ENCODE measurements at places on chromosomes 2 and 18.

DNA sequence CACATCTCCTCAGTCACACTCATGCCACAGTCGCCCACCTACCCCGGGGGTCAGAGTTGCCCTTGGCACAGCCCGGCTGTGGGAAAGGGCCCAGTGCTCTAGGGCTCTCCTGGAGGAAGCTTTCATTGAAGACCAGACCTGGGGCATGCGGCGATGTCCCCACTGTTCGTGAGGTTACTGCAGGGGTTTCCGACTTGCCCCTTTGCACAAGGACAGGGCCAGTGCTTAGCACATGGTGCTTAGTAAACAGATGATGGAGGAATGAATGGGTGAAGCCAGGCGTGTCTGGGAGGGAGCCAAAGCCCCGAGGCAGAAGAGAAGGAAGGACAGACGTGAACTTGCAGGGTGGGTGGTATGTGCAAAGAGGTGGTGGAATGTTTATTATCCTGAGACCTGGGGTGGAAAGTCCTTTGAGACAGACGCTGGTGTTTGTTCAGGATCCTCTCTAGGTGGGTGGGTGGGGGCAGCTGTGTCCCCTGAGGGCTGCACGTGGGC, 205.9 kb upstream of the ARL4C start:
- DNase-seq = no peak

DNA sequence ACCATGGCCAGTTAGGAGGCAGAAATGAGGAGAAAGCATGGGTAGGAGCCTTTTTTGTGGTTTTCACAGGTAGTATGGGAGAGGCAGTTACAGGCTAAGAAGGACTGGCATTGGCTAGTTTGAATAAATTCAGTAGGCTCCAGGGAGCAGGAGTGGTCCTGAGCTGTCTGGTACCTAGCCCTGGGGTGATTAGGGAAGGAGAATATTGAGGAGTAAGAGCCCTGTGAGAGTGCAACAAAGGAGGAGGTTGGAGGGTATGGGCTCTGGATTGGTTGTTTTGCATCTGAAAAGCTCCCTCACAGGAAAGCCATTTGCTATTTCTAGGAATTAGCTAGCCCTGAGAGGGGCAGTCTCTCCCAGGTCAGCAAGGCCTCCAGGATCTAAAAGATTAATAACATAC, 13.3 kb upstream of the TCF7L1 start:
- DNase-seq = no peak

- no peak for DNase-seq
These were observed 219.2 kb upstream of the UBE2E3 start for GRCh38 chr2:180761224-180761623.

GRCh38 chr18:46659484-46659883, 2.5 kb upstream of the LOXHD1 start:
- no peak for DNase-seq

DNA sequence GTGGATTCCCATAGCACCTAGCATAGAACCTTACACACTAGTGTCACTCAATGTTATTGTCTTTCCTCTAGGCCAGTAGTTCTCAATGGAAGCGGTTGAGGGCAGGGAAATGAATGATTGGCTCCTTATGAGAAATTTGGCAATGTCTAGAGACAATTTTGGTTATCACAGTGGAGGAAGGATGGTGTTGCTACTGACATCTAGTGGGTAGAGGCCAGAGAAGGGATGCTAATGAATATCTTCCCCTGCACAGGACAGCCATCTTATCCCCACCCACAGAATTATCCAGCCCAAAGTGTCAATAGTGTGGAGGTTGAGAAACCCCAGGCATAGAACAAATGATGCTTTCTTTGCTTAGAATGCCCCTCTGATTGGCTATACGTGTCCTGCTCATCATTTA, 15.8 kb downstream of the C18orf63 start:
- no peak for DNase-seq

GRCh38 chr2:156116113-156116512, 216.4 kb downstream of the NR4A2 start:
- DNase-seq = no peak

DNA sequence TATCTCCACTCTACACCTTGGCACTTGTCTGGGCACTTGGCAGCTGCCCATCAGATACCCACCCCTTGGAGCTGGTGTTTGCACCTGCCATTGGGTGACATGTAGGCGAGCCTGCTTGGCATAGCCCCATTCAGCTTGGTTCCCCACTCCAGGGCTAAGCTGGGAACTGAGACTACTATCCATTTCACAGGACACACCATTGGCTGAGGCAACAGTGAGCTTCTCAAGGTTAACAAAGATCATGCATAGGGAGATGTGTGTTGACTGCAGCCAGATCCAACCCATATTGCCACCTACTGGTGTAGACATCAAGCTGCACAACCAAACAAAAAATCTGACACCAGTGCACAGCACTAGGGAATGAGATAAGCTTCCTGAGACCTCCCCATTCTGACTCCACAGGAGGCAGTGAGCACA, 1389.8 kb upstream of the TMEFF2 start:
- DNase-seq = no peak

DNA sequence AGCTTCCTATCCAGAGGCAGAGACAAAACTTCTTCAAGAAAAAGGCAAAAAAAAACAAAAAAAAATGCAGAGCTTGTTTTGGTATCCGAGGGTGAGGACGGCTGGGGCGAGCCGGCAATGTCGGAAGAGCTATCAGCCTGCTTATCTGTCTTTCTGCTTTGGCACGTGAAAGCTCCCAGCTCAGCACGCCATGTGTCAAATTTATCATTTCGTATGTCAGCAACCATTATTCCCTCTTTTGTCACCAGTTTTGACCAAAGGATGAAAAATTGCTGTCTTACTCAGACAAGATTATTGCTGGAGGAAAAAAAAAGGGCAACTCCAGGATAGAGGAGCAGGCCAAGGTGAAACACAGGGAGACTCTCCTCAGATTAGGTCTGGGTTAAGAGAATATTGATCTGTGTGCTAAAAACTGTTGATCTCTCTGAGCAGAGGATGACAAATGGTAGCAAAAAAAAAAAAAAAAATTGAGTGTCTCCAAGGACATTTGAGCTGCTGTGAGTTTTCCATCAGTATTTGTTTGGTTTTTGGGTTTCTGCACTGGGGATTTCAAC, 532.0 kb upstream of the POU3F3 start:
- no peak for DNase-seq

All from effector CD8-positive, alpha-beta T cell (primary cell).